ENCODE measurements at places on chromosomes 5 and 9. TPM values are rescaled to one million over a fixed set of nuclear protein-coding genes. Genes with fewer than 3 reads are reported as not detected.

- H3K27me3 ChIP-seq = no peaks in the 10 kb centered on the region
- DNase-seq = no peak
- peaks cover 87% of the 10 kb centered on the region for H3K4me1 ChIP-seq
These were observed 297.9 kb upstream of the PTGER4 start for GRCh38 chr5:40381676-40382363.

- no peaks in the 10 kb centered on the region for H3K27me3 ChIP-seq
- H3K27ac ChIP-seq = no peak overlapping the region
- no peaks in the 10 kb centered on the region for H3K36me3 ChIP-seq
- H3K4me1 ChIP-seq = no peaks in the 10 kb centered on the region
- no peak overlapping the region for H3K4me3 ChIP-seq
- no peak for DNase-seq
These were observed 48.0 kb upstream of the FBXL7 start for GRCh38 chr5:15452030-15452429.

GRCh38 chr9:75539523-75539922 lies 350.9 kb upstream of the PCSK5 start:
- H3K27me3 ChIP-seq = no peaks in the 10 kb centered on the region
- no peak overlapping the region for H3K4me3 ChIP-seq
- no peak for DNase-seq
- no peaks in the 10 kb centered on the region for H3K36me3 ChIP-seq
- no peaks in the 10 kb centered on the region for H3K4me1 ChIP-seq

DNA sequence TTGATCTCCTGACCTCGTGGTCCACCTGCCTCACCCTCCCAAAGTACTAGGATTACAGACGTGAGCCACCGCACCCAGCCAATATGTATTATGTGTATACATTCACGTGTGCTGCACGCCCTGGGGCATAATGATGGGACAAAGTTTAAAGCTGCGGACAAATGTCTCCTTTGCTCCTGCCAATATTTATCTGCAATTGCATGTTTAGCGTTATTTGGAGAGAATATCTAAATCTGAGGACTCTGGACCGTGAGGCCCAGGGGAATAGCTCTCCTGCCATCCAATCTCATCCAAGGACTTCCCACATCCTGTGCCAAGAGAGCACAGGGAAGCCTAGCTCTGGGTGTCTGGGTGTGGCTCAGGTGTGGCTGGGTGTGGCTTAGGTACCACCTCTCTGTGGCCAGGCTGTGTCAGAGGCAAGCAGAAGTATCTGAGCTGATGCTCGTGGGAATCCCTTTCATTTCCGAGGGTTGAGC lies 6.9 kb upstream of the BOD1 start:
- no peak for DNase-seq
- H3K4me1 ChIP-seq = no peaks in the 10 kb centered on the region
- H3K36me3 ChIP-seq = no peaks in the 10 kb centered on the region
- no peak overlapping the region for H3K4me3 ChIP-seq
- no peak overlapping the region for H3K27ac ChIP-seq

- H3K4me1 ChIP-seq = no peaks in the 10 kb centered on the region
- no peak for DNase-seq
- no peaks in the 10 kb centered on the region for H3K36me3 ChIP-seq
These were observed 79.3 kb upstream of the TBC1D2 start for GRCh38 chr9:98334796-98335195.

- H3K4me3 ChIP-seq = no peak overlapping the region
- no peak overlapping the region for H3K27ac ChIP-seq
- H3K4me1 ChIP-seq = no peaks in the 10 kb centered on the region
- H3K36me3 ChIP-seq = no peaks in the 10 kb centered on the region
These were observed 86.8 kb downstream of the LHX2 start for GRCh38 chr9:124098141-124098905.

DNA sequence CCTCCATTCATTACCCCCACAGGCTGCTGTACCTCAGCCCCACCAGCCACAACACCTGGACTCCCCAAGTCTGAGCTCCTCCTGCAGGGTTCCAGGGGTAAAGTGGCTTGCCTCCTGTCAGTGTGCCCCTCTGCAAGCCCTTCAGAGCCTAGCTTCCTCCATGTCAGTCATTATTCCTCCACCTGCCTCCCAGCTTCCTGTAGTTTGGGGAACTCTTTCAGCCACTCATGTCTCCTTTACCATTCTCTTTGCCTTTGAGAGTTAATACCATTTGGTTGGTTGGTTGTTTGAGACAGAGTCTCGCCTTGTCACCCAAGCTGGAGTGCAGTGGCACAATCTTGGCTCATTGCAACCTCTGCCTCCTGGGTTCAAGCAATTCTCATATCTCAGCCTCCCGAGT lies 36.2 kb downstream of the IRF1 start:
- H3K27me3 ChIP-seq = no peaks in the 10 kb centered on the region
- DNase-seq = no peak
- H3K36me3 ChIP-seq = peaks cover 11% of the 10 kb centered on the region

- no peak for DNase-seq
- no peak overlapping the region for H3K27ac ChIP-seq
- no peaks in the 10 kb centered on the region for H3K27me3 ChIP-seq
- H3K4me3 ChIP-seq = no peak overlapping the region
- H3K36me3 ChIP-seq = peaks cover 21% of the 10 kb centered on the region
- H3K4me1 ChIP-seq = peaks cover 5% of the 10 kb centered on the region
These were observed 93.5 kb upstream of the CACNA1B start for GRCh38 chr9:137784046-137784445.

DNA sequence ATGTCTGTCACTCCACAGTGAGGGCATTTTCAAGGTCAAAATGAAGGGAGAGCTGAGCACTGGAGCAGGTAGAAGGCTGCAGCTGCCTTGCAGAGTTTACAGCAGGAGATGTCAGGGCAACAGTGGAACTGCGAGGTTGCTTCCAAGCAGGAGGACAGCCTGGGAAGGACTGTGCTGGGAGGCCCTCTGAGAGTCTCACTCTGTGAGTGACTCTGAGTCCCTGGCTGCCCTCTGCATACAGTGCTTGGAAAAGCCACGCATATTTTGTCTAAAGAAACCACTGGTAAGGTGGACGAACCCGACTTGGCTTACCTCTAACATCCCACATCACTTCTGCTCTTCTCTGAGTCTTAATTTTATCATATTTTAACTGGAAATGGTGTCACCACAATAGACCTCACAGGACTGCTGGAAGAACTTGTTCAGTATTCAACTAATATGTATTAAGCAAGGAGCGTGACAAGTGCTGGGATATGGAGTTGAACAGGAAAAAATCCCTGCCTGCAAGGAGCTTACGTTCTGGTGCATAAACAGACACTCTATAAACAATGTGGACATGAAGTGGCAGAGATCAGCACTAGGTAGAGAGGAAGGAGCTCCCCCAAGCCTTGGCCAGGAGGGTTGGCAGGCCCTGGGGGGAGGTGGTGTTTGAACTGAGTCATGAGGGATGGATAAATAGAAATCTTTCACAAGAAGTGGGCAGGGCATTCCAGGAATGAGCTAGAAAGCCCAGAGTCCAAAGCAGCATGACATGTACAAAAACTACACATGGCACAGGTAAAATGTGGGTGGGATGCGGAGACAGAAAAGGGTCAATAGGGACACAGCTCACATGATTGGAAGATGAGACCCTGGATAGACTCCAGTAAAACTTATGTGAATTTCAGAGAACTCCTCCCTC lies 64.0 kb upstream of the FOXE1 start:
- no peaks in the 10 kb centered on the region for H3K4me1 ChIP-seq
- H3K4me3 ChIP-seq = no peak overlapping the region
- peaks cover 8% of the 10 kb centered on the region for H3K27me3 ChIP-seq
- H3K27ac ChIP-seq = no peak overlapping the region
- no peaks in the 10 kb centered on the region for H3K36me3 ChIP-seq
- DNase-seq = no peak

DNA sequence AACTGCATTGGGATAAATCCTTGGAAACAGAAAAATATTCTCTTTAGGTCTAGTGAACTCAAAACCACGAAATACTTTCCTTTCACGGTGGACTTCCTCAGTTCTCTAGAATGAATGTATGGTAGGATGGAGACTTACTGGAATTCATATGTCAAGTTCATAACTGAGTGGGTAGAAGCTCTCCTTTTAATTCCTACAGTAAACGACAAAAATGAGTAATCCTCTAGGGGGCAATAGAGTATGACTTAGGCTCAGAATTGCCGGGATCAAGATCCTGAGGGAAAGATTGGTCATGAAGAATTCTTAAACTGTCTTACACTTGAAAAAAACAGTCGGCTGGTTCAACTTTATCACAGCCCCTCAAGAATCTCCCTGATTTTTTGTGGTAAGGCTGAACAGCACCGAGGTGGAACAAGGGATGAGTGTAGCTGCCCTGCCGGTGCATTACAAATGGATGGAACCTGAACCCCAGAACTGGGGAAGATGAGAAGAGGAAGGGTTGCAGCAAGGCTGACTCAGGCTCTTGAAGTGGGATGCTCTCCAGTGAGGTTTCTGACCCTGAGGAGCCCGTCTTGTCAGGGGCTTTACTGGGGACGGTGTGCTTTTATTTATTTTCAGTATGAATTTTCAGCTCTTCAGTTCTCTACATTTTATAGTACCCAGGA lies 14.0 kb upstream of the LOX start:
- no peaks in the 10 kb centered on the region for H3K27me3 ChIP-seq
- no peak for DNase-seq
- no peaks in the 10 kb centered on the region for H3K4me1 ChIP-seq
- no peak overlapping the region for H3K27ac ChIP-seq
- no peaks in the 10 kb centered on the region for H3K36me3 ChIP-seq
- H3K4me3 ChIP-seq = no peak overlapping the region

DNA sequence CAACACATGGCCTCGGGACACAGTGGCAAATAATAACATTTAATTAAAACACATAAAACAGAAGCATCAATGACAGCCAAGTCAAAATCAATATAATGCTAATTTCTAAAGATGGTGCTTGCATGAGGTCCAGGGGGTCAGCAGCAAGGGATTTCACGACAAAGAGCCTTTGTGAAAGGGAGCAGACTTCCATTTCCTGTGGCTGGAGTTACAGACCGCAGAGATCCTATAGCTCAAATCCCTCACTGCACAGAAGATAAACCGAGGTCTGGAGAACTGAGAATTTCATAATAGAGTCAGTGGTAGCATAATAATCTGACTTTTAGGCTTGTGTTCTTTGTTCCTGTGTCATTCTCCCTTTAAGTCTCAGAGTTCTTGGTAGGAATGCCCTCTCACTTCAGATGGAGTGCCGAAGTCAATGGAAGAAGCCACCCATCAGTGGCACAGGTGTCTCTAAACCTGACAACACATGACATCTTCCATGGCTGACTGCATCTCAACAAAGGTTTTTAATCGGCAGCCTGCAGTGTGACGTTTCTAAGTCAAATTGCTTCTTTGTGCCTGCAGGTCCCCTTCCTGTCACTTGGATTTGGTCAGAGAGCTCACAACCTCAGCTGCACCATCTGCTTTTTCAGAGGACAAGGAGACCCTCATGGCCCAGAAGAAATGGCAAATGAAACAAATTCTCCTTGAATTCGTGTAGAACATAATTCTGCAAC lies 67.4 kb downstream of the CARTPT start:
- H3K36me3 ChIP-seq = no peaks in the 10 kb centered on the region
- no peak overlapping the region for H3K4me3 ChIP-seq
- DNase-seq = no peak
- no peak overlapping the region for H3K27ac ChIP-seq
- peaks cover 24% of the 10 kb centered on the region for H3K4me1 ChIP-seq

SEMA6A gene
- total RNA-seq = not detected

LEAP2 gene
- 1.7 TPM for total RNA-seq

ASS1 gene
- 6.3 TPM for total RNA-seq
